ENCODE measurements at places on chromosomes 1 and 21.

DNA sequence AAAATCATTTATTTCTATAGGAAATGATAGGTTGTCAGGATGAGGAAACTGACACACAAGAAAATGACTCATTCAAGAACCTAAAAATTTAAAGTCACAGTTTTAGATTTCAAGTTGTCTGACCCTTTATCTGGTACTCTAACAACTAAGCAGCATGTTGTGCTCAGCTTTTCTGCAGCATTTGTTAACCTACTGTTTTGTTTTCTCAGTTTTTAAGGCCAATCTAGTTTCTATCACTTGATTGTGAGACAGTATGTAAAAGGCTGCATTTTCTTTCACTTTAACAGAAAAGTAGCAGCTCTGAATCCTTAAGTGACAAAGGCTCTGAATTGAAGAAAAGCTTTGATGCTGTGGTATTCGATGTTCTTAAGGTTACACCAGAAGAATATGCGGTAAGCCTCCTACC is 59.1 kb downstream of the RALGPS2 start:
- DNase-seq: no peak

GRCh38 chr1:117795190-117795589 is 134.2 kb downstream of the GDAP2 start:
- no peak for DNase-seq

- DNase-seq: no peak
Measured at GRCh38 chr21:31268090-31268489, 76.0 kb downstream of the TIAM1 start.

DNA sequence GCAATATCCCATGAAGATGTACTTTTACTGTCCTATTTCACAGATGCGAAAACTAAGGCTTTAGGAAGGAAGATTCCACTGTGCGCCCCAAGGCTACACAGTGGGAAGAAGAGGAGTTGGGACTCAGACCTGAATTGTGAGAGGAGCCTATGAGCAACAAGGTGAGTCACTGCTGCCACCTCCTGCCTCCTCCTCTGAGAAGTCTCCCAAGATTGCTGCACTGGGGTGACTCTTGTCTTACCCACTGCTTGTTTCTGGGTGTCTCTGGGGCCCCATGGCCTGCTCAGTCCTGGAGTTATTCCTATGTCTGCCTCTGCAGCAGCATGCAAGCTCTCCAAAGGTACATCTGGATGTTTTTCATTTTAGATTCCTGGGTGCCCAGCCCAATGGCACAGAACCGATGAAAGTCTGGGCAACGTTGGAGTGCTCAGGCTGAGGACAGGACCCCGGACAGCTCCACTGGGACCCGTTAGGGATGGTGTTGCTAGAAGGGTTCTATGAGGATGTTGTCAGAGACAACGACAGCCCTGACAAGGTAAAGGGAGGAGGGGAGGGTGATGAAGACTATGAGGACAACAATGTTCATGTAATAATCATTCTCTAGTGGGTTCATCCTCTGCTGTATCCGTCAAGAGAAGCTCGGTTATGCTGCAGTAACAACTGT is 11.0 kb upstream of the C1QA start:
- DNase-seq: no peak

- no peak for DNase-seq
Measured at GRCh38 chr1:163076981-163077761, 8.0 kb downstream of the RGS4 start.

DNA sequence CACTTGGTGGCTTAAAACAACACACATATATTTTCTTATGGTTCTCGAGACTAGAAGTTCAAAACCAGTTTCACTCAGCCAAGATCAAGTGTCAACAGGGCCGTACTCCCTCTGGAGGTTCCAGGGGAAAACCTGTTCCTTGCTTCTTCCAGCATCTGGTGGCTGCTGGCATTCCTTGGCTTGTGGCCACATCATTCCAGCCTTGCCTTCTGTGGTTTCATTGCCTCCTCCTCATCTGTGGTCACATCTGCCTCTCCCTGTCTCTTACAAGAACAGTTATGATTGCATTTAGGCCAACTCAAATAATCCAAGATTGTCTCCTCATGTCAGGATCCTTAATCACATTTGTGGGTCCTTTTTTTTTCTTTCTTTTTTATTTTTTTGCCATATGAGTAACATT is 240.7 kb upstream of the HOOK1 start:
- DNase-seq: no peak

DNA sequence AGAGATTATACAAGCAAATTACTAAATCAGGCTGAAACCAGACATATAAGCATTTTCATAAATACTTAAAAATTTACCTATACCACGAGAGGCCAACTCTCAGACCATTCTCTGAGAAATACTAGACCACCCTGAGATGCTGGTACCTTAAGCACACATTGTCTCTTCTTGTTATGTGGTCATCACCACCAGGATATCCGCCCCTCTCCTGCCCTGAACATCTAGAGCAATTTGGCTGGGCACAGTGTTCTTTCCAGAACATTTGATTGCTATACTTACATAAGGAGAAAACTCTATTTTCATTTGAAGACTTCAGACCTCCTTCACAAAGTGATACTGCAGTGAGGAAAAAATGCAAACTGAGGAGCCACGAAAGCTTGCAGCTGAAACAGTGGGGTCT is 36.2 kb upstream of the DUSP10 start:
- no peak for DNase-seq

DNA sequence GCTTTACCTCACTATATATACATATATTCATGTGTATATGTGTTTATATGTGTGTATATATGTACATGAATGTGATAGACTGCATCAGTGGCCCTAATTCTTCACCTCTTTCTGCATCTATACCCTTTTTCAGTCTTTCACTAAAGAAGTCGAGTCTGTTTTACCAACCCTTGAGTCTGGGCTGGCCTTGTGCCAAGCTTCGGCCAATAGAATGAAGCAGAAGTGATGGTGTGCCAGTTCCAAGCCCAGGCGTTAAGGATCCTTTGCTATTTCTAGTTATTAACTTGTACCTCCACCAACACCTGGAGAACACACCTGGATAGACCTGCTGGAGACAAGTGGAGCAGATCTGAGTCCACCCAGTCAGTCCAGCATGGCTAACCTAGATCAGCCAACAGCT is 61.6 kb upstream of the PPM1J start:
- DNase-seq: no peak

GRCh38 chr1:183655562-183656075 is 2.5 kb upstream of the APOBEC4 start:
- peak; percentile 85 for DNase-seq

DNA sequence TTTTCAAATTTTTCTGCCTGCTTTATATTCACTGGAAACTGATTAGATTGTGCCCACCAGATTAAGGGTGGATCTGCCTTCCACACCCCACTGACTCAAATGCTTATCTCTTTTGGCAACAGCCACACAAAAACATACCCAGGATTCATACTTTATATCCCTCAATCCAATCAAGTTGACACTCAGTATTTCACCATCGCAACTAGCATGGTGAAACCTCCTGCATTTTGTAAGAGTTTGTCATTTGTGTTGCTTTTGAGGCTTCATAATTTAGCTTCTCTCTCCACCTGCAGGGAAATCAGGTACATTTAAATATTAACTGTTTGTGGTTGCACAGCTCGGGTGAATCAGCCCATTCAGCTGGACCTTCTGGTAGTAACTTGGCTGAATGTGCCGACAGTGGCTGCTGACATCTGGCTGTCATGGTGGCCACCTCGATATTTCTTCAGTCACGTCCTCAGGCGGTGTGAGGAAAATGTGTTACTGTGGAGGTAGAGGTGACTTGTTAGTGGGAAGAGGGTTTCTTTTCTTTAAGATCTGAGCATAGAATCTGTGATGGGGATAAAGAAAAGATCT is 224.0 kb downstream of the PTBP2 start:
- no peak for DNase-seq

- no peak for DNase-seq
Measured at GRCh38 chr1:201128476-201128875, 1.5 kb upstream of the ASCL5 start.

DNA sequence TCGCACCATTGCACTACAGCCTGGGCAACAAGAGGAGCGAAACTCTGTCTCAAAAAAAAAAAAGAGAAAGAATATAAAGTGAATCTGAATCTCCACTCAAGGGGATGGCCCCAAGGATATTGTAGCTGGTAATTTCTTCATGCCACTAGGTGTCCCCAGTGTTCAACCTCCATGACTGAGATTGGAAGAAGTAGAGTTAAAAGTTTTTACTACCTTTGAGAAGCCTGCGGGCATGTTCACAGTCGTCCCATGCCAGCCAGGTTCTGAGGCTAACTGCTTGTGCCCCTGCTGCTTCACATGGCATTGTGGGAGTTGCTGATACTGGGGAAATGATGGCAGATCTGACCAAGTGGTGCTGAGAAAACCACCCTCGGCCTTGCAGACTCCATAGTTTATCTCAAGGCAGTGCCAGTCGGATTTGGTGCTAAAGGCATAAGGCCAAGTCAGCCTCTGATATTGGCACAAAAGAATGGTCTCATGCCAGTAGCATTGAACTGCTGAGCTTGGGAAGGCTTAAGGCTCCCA is 10.8 kb upstream of the SHISA4 start:
- peak; percentile 70 for DNase-seq

DNA sequence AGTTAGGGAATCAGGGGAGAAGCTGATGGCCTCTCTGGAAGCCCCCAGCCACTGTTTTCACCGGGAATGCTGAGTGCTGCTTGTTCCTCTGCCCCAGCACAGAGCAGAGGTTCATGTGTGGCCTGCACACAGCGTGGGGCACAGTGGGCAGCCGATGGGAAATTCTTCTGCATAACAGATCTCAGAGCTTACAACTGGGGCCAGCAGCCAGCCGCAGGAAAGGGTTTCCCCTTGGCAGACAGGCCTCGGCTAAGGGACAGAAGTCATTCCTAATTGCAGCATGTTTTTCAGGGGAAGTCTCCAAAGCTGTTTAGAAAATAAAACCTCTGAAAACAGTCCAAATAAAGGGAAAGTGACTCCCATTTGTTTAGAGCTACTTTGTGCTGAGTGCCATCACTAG is 22.6 kb downstream of the HMGB4 start:
- DNase-seq: no peak

GRCh38 chr21:33207449-33208149 is 22.1 kb upstream of the IFNAR2 start:
- no peak for DNase-seq

DNA sequence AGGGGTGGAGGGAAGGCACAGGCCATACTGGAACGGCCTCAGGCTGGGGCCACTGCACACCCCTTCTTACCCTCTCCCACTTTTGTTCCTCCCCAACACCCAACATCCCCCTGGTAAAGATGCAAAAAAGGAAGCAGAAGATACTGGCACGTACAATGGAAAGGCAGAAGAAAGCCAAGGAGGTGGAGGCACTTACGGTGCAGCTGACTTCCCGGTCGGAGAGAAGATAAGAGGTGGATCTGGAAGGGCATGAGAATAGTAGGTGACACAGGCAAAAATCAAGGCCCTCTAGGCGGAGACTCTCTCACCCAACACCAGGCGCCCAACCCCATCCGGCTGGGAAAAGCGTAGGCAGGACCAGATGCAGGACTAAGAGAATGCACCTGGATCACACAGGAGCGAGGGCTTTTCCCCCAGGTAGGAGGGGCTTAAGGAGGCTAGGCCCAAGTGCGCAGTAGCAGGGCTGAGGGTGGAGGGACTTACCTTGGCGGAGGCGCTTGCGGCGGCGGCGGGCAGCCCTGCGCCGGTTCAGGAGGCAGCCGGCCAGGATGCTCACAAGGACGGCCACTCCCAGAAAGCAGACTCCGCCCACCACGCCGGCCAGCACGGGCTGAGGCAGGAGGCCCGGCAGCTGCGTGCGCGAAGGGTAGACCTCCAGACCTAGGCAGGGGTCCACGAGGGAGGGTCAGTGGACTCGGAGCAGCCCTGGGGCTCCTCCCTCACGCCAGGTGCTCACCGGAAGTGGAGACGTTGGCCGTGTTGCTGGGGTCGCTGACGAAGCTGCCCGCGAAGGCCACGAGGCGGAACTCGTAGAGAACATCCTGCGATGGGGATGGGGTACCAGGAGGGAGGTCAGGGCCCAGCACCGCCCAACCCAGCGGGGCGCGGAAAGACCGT is 4.1 kb upstream of the TAGLN2 start:
- no peak for DNase-seq

GRCh38 chr21:45844181-45844580 is 137.4 kb upstream of the COL6A1 start:
- DNase-seq: no peak

- no peak for DNase-seq
Measured at GRCh38 chr1:93667642-93668041, 14.0 kb downstream of the BCAR3 start.

DNA sequence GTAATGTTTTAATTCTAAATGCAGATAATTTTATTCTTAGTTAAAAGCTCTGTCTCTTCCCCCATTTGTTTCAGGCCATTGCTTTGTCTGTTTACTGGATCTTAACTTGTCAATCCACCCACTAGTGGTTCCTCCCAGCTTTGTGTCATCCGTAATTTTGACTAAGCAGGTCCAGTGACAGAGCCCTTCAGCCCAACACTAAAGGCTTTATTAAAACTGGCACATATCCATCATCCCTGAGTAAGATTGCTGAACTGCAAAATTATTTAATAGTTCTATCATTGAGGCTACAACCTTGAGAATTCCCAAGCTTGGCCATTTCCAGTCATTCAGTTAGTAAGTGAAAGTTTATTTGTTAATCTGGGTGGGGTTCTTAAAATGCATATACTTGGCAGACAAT is 96.7 kb downstream of the NGF start:
- DNase-seq: no peak

- peak; percentile 98 for DNase-seq
Measured at GRCh38 chr21:36087362-36088138, 17.7 kb downstream of the CBR1 start.

DNA sequence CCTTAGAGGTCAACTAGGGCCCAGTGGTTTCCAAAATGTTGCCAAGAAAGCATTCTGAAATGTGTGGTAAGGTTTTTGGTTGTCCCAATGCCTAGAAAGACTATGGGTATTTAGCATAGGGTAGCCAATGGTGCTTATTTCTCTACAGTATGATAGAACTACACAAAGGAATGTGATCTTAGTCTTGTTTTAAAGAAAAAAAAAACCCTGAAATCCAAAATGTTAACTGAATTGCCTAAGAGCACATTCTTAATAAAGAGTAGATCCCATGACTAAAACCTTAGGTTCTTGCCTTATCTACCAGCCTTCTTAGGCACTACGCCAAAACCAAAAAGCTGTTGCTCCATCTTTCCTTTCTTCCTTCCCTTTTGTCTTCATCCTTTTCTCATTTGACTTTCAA is 428.2 kb downstream of the MRPL39 start:
- no peak for DNase-seq

Data from putamen (tissue), 1 donor.